Pons (tissue), 1 donor: ENCODE measurements at places on chromosomes 5 and 9.

DNA sequence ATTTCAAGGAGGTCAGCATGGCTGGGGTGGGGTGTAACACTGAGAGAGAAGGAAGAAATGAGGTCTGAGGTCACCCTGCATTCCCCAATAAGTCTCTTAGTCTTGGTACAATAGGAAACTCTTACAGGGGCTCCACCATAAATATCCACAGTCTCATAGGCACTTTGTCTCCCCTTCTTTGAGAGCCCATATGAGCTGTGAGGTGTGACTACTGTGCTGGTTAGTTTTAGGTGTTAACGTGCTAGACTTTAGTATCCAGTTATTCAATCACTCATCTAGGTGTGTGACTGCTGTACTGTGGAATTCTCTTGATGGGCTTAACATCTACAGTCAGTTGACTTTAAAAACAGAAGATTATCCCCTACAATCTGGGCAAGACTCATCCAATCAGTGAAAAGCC, 378.1 kb upstream of the RFX3 start:
- no peak for DNase-seq

GRCh38 chr5:148455185-148455584, 71.4 kb downstream of the FBXO38 start:
- DNase-seq = no peak

- no peak for DNase-seq
Measured at GRCh38 chr9:77454663-77455062, 193.5 kb downstream of the GNA14 start.

- DNase-seq = no peak
Measured at GRCh38 chr5:115855959-115856358, 14.2 kb downstream of the AP3S1 start.

GRCh38 chr5:125987677-125988255, 435.4 kb upstream of the GRAMD2B start:
- no peak for DNase-seq
